Islet precursor cell (in vitro differentiated cells): ENCODE measurements at places on chromosomes 6 and 20.

- peak; percentile 24 for DNase-seq
Measured at GRCh38 chr6:14625173-14625895, 507.8 kb downstream of the CD83 start.

DNA sequence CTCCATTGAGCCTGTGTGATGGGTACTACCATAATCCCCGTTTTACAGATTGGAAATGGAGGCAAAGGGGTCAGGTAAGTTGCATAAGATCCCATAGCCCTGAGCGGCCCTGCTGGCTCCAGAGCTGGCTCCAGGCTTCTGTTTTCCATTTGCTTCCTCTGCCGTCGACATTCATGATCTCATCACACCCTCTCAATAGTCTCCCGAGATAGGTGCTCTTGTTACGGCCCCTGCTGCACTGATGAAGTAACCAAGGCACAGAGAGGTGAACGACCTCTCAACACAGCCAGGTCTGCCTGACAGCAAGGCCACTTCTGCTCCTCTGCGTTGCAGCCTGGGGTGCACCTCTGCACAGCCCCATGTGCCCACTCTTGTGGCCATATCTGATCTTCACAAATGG is 16.9 kb downstream of the CDH22 start:
- no peak for DNase-seq

GRCh38 chr6:52102405-52102804 is 15.0 kb upstream of the PKHD1 start:
- DNase-seq = no peak

DNA sequence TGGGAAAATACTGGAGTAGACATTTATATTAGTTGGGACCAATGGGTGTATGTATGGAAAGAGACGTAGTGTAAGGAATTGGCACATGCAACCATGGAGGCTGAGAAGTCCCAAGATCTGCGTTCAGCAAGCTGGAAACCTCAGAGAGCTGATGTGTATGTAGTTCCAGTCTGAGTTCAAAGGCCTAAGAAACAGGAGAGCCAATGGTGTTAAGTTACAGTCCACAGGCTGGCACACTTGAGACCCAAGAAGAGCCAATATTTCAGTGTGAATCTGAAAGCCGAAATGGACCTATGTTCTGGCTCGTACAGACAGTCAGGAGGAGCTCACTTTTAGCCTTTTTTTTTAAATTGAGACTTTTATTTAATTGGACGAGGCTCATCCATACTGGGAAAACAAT is 244.2 kb downstream of the CDKAL1 start:
- no peak for DNase-seq

- DNase-seq = peak; percentile 64
Measured at GRCh38 chr20:13147071-13147963, 73.8 kb upstream of the ISM1 start.

DNA sequence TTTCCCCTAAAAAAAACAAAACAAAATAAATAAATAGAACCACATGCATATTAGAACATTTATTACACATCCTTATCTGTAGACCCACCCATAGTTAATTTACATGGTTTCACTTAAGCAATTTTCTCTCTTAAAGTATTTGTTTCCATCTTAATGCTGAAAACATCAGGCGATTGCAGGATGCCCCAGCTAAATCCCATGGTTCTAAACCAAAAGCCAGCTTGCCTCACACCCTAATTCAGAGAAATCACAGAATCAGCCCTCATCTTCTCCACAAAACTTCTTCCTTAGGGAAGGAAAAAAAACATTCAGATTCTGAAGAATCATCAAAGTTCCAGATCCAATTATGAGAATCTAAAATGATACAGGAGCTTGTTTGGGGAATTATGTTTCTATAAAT is 67.6 kb upstream of the MTHFD1L start:
- no peak for DNase-seq
